ENCODE measurements at places on chromosomes 5 and 9.

GRCh38 chr5:128014578-128014977 is 69.0 kb upstream of the SLC12A2 start:
- no peak for DNase-seq

DNA sequence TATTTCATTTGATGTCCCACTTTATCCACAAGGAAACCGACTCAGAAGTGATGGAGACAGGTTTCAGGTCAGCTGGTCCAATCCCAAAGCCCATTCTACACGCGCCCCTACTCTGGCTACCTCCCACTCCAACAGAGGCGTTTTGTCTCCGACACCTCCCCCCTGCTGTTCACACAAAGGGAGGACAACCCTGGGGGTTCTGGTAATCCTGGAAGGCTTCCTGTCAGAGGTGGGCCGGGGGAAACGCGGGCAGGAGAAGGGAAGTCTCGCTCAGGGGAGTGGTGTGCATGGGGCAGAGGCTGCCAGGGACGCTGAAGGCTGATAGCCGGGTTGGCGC is 39.7 kb upstream of the GABRP start:
- no peak for DNase-seq

DNA sequence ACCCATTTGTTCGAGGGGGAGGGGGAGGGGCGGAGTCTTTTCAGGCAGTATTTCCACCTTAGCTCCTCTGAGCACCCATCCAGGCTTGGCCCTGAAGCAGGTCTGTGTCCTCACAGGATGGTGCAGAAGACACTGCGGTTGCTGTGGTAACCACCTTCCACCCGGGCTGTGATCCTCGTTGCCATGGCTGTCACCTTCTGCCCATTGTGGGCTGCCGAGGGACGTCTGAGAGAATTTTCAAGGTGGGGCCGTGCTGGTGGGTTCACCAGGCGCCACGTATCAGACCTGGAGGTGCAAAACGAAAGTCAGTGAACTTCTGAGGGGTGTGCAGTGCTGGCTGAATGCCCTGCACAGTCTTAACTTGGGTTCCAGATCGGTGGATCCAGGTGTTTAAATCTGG is 26.7 kb downstream of the POLR1E start:
- DNase-seq: no peak

DNA sequence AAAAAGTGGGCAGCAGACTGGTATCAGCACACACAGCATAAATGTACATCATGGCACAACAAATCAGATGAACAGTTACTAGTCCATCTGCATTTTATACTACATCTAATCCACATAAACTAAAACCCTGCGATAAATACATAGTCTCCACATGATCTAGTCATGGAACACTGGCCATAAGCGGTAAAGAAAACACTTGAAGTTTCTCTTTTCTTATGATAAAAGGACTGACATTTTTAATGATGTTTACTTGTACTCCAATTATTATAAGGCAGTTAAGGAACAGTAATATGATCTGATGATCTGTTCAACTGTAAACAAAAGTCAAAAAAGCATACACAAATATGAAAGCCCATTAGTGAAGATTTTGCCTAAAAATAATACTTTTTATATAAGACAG is 112.5 kb downstream of the MPDZ start:
- DNase-seq: no peak

DNA sequence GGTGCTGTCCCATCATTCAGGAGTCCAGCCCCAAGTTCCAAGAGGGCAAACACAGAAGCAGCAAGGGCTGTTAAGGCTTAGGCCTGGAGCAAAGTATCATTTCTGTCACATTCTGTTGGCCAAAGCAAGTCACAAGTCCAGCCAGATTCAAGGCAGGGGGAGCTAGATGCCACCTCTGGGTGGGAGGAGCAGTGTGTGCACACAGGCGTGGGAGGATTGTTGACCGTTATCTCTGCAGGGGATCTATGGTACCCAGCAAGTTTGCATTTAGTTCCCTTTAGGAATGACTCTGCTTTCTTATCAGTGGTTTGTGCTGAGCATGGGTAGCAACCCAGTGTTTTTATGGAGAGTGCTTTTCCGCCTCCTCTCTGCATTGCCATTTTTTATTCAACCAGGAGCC is 278.9 kb downstream of the NR3C1 start:
- DNase-seq: no peak

GRCh38 chr5:175736652-175737051 is 78.8 kb downstream of the HRH2 start:
- no peak for DNase-seq

- no peak for DNase-seq
These were observed 50.4 kb upstream of the CDKN2AIPNL start for GRCh38 chr5:134462047-134462575.

- DNase-seq: no peak
These were observed 107.5 kb downstream of the GALNT10 start for GRCh38 chr5:154298065-154298464.

GRCh38 chr5:177317959-177318377 is 6.3 kb upstream of the MXD3 start:
- peak; percentile 69 for DNase-seq

GRCh38 chr5:173187054-173187743 is 42.9 kb downstream of the BNIP1 start:
- no peak for DNase-seq

Data from activated CD4-positive, CD25-positive, alpha-beta regulatory T cell treated with anti-CD3 and anti-CD28 coated beads, Interleukin-2, amount 50 U/mL, for 72 hours (primary cell).